ENCODE measurements at places on chromosomes 1 and 21. TPM values are rescaled to one million over a fixed set of nuclear protein-coding genes. Genes with fewer than 3 reads are reported as not detected.

Gene JTB
- 98.9 TPM for total RNA-seq

Gene SPRR1A
- total RNA-seq: not detected

- H3K27me3 ChIP-seq: no peaks in the 10 kb centered on the region
- peaks cover 29% of the 10 kb centered on the region for H3K4me1 ChIP-seq
- DNase-seq: peak; percentile 30
- peaks cover 5% of the 10 kb centered on the region for H3K36me3 ChIP-seq
Observed at GRCh38 chr1:36367798-36368197, 17.9 kb downstream of the STK40 start.

Gene MR1
- total RNA-seq: 14.9 TPM

Gene ASCL5
- under 0.01 TPM for total RNA-seq

GRCh38 chr1:192936313-192937018 is 122.7 kb downstream of the UCHL5 start:
- no peaks in the 10 kb centered on the region for H3K4me1 ChIP-seq
- no peaks in the 10 kb centered on the region for H3K36me3 ChIP-seq
- H3K4me3 ChIP-seq: no peak overlapping the region
- no peak for DNase-seq
- no peaks in the 10 kb centered on the region for H3K27me3 ChIP-seq

DNA sequence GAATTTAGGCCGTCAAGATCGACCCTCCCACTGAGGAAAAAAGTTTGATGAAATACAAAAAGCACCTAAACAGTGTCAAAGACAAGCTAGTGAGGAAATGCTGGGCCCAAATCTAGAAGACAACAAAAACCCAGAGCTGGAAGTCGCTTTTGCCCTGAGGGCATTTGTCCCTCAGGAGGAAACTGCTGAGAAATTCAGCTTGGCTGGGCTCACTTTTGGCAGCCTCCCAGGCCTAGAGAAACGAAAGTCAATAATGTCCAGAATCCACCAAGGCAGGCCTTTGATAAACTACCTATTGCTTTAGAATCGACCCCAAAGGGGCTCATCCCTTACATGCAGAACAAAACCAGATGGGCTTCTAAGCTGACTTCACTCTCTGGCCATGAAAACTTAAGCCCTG is 38.9 kb downstream of the SYT2 start:
- peaks cover 11% of the 10 kb centered on the region for H3K27me3 ChIP-seq
- H3K4me3 ChIP-seq: no peak overlapping the region
- H3K27ac ChIP-seq: no peak overlapping the region
- DNase-seq: no peak
- H3K36me3 ChIP-seq: no peaks in the 10 kb centered on the region

GRCh38 chr1:35345439-35345981 is 77.0 kb downstream of the ZMYM4 start:
- no peak overlapping the region for H3K4me3 ChIP-seq
- no peaks in the 10 kb centered on the region for H3K4me1 ChIP-seq
- no peak overlapping the region for H3K27ac ChIP-seq
- no peaks in the 10 kb centered on the region for H3K36me3 ChIP-seq
- no peak for DNase-seq
- H3K27me3 ChIP-seq: no peaks in the 10 kb centered on the region

Gene SDF4
- total RNA-seq: 127 TPM

Gene GPA33
- not detected for total RNA-seq

Gene SH2D1B
- total RNA-seq: not detected

GRCh38 chr1:89821322-89822108 is 683 bp downstream of the LRRC8D start:
- peak overlapping the region; percentile 65 for H3K4me3 ChIP-seq
- H3K36me3 ChIP-seq: no peaks in the 10 kb centered on the region
- DNase-seq: peak; percentile 48
- peak overlapping the region; percentile 23 for H3K27ac ChIP-seq

Gene LRRC53
- total RNA-seq: not detected

GRCh38 chr1:86692641-86693040 is 11.7 kb upstream of the SH3GLB1 start:
- H3K4me3 ChIP-seq: no peak overlapping the region
- H3K36me3 ChIP-seq: no peaks in the 10 kb centered on the region
- H3K27me3 ChIP-seq: no peaks in the 10 kb centered on the region
- H3K4me1 ChIP-seq: no peaks in the 10 kb centered on the region
- no peak for DNase-seq

Gene UBL4B
- not detected for total RNA-seq

Gene RPTN
- not detected for total RNA-seq

GRCh38 chr1:205170532-205171269 is 40.8 kb downstream of the DSTYK start:
- H3K27ac ChIP-seq: no peak overlapping the region
- no peak overlapping the region for H3K4me3 ChIP-seq
- DNase-seq: peak; percentile 27
- H3K4me1 ChIP-seq: peaks cover 16% of the 10 kb centered on the region
- no peaks in the 10 kb centered on the region for H3K27me3 ChIP-seq

DNA sequence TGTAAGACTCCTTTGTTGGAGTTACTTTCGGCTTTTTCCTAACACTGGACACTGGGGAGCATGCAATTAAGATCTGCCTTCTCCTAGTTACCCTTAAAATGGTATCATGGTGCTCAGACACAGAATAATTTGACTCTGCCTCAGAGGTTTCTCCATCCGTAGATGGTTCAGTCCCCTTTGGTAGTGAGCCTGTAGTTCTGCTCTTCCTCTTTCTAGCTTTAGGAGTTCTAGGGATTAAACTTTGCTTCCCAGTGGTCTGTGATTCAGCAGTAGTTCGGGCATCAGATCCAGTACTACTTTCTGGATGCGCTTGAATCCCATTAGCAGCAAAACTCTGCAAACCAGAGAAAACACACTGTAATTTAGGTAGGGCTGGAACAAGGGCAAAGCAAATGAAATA is 1.5 kb downstream of the DNTTIP2 start:
- no peak overlapping the region for H3K4me3 ChIP-seq
- peaks cover 9% of the 10 kb centered on the region for H3K36me3 ChIP-seq
- no peak overlapping the region for H3K27ac ChIP-seq
- no peak for DNase-seq
- H3K4me1 ChIP-seq: peaks cover 4% of the 10 kb centered on the region

Gene ANGPTL3
- total RNA-seq: not detected

Gene CRYAA
- total RNA-seq: not detected

DNA sequence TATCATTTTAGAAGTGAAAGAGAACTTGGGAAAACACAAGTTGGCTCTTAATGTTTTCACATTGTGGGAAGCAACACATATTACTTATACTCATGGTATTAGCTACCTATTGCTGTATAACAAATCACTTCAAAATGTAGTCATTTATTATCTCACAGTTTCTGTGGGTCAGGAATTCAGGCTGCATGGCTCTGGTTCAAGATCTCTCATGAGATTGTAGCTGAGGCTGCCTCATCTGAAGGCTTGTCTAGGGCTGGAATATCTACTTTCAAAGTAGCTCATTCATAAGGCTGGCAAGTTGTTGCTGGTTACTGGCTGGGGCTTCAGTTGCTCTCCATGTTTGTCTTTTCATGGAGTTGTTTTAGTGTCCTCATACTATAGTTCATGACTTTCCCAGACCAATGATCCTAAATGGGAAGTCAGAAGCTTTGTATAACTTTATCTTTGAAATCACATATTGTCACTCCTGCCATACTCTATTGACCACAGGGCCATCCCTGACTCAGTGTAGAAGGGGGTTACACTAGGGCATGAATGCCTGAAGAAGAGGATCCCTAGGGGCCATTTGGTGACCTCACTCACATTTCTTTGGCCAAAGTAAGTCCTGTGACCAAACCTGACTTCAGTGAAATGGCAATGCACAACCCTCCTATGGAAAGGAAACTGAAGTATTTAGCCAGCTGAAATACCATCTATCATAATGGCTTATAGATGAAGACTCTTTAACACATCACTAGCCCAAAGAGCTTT is 37.9 kb upstream of the POU2F1 start:
- no peaks in the 10 kb centered on the region for H3K4me1 ChIP-seq
- no peak overlapping the region for H3K4me3 ChIP-seq
- no peak overlapping the region for H3K27ac ChIP-seq
- no peak for DNase-seq

GRCh38 chr1:154755858-154756730 is 114.0 kb downstream of the KCNN3 start:
- peaks cover 22% of the 10 kb centered on the region for H3K27me3 ChIP-seq
- H3K36me3 ChIP-seq: no peaks in the 10 kb centered on the region
- H3K27ac ChIP-seq: no peak overlapping the region
- DNase-seq: no peak

GRCh38 chr1:17831597-17831996 is 76.5 kb downstream of the ACTL8 start:
- peak; percentile 65 for DNase-seq
- no peak overlapping the region for H3K27ac ChIP-seq
- H3K4me1 ChIP-seq: no peaks in the 10 kb centered on the region
- peaks cover 2% of the 10 kb centered on the region for H3K27me3 ChIP-seq

Gene FCRLA
- 0.17 TPM for total RNA-seq

GRCh38 chr1:65850281-65850680 is 57.6 kb downstream of the PDE4B start:
- H3K4me3 ChIP-seq: no peak overlapping the region
- H3K27me3 ChIP-seq: no peaks in the 10 kb centered on the region
- no peak for DNase-seq

Gene FCER1A
- total RNA-seq: not detected

- H3K4me3 ChIP-seq: no peak overlapping the region
- no peaks in the 10 kb centered on the region for H3K27me3 ChIP-seq
- no peak overlapping the region for H3K27ac ChIP-seq
- no peaks in the 10 kb centered on the region for H3K36me3 ChIP-seq
- H3K4me1 ChIP-seq: peaks cover 8% of the 10 kb centered on the region
Observed at GRCh38 chr1:89971600-89971999, 23.3 kb upstream of the ZNF326 start.

GRCh38 chr21:34667761-34668160 is 1.0 kb upstream of the CLIC6 start:
- no peak overlapping the region for H3K27ac ChIP-seq
- H3K27me3 ChIP-seq: peaks cover 38% of the 10 kb centered on the region
- no peak overlapping the region for H3K4me3 ChIP-seq
- no peaks in the 10 kb centered on the region for H3K36me3 ChIP-seq

DNA sequence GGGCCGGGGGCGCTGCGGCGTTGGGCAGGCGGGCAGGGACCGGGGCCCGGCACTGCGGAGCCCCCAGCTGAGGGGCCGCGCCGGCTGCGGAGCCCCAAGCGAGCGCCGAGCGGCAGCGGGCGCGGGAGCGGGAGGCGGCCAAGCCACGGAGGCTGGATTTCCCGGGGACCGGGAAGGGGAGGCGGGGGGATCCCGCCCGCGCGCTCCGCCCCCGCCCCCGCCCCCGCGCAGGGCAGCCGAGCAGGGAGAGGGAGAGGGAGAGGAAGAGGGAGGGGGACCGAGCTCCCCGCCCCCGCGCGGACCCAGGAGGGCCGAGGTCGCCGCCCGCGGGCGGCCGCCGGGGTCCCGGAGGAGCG is at the start of gene DLGAP3:
TSS of gene DLGAP3 (minus strand) at position 154 of the 356 bp plus-strand sequence. CDS start 24,267 bp downstream, outside the sequence.
- no peaks in the 10 kb centered on the region for H3K4me1 ChIP-seq
- no peak within 1 kb of the TSS for H3K27ac ChIP-seq
- H3K4me3 ChIP-seq: no peak within 1 kb of the TSS
- peaks cover 40% of the 10 kb centered on the region for H3K27me3 ChIP-seq

All from fibroblast of lung (primary cell).